Osteocyte (in vitro differentiated cells): ENCODE measurements at places on chromosomes 1 and 21.

GRCh38 chr1:162927421-162927820, 66.4 kb upstream of the CCDC190 start:
- no peak overlapping the region for H3K27ac ChIP-seq
- H3K4me1 ChIP-seq = peaks cover 10% of the 10 kb centered on the region
- no peak for DNase-seq

DNA sequence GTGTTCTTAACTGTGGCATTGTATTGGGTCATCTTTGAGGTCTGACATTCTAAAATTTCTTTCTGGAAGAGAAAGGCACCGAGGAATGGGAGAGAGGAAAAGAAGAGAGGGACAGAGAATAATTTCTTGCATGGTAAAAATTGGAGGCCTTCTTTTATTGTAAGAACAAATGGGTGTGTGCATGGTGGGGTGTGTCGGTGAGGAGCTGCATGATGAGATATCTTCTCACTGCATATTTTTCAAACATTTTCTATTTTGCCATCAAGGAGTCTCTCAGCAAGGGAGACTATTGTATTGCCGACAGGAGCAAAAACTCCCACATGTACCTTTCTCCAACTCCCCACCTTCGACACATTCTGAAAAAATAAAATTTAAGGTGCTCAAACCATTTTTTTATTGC, 6.5 kb upstream of the CTSE start:
- H3K36me3 ChIP-seq = no peaks in the 10 kb centered on the region
- no peak overlapping the region for H3K27ac ChIP-seq
- no peak for DNase-seq

- DNase-seq = no peak
- no peak overlapping the region for H3K27ac ChIP-seq
- no peaks in the 10 kb centered on the region for H3K4me1 ChIP-seq
- no peaks in the 10 kb centered on the region for H3K27me3 ChIP-seq
These were observed 400.0 kb upstream of the TMPRSS15 start for GRCh38 chr21:18803624-18804023.

- peaks cover 33% of the 10 kb centered on the region for H3K27me3 ChIP-seq
- no peak for DNase-seq
- no peak overlapping the region for H3K27ac ChIP-seq
These were observed 111.8 kb upstream of the ATP1A1 start for GRCh38 chr1:116261227-116261626.

GRCh38 chr1:221598122-221598521, 143.8 kb downstream of the DUSP10 start:
- DNase-seq = no peak
- no peak overlapping the region for H3K4me3 ChIP-seq
- H3K36me3 ChIP-seq = no peaks in the 10 kb centered on the region
- H3K27ac ChIP-seq = no peak overlapping the region

DNA sequence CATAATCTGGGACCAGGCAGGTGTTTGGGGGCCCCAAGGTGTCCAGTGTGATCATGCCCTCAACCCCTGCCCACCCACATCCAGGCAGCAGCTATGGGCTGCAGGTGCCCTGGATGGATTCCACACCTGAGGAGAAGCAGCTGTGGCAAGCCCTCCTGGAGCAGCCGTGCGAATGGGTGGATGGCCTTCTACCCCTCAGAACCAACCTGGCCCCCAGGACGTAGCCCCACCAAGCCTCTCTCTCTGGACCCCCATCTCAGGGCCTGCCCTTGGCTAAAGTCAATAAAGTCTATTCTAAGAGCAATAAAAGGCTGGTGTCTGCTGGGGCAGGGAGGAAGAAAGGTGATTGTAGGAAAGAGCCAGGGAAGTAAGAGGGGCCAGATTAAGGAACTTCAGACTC, 11.8 kb downstream of the SYTL1 start:
- no peak for DNase-seq
- H3K4me3 ChIP-seq = no peak overlapping the region
- peaks cover 7% of the 10 kb centered on the region for H3K36me3 ChIP-seq
- no peak overlapping the region for H3K27ac ChIP-seq

DNA sequence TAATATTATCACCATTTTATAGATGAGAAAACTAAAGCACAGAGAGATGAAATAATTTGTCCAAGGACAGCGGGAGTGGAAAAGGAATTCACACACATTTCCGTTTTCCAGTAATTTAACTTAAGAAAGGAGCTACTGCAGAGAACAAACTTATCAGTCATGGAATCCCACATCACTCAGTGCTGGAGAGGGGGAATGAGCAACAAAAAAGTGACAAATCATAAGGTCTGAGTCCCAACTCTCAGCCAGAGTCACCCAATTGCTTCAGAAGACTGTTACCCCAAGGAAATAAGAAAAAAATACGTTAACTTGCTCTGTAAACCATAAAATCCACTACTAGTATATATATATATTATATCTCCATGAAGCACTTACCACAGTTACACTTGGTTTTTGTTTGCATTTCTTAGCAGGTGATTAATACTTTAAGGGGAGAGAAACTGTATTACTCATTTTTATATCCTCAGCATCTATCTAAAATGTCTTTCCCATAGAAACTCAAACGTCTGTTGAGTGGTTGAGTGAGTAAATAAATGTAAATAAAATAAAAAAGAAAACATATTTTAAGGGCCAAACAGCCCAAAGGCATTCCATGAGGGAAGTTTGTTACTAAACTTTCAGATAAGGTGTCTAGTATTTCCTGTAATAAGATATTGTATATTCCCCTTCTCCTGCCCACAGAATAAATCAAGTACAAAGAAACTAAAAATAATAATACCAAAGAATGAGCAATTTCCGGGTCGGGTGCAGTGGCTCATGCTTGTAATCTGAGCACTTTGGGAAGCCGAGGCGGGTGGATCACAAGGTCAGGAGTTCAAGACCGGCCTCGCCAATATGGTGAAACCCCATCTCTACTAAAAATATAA, 76.8 kb downstream of the SLC45A1 start:
- H3K4me3 ChIP-seq = peak overlapping the region; percentile 8
- peaks cover 59% of the 10 kb centered on the region for H3K4me1 ChIP-seq
- no peaks in the 10 kb centered on the region for H3K27me3 ChIP-seq
- H3K27ac ChIP-seq = peak overlapping the region; percentile 71

DNA sequence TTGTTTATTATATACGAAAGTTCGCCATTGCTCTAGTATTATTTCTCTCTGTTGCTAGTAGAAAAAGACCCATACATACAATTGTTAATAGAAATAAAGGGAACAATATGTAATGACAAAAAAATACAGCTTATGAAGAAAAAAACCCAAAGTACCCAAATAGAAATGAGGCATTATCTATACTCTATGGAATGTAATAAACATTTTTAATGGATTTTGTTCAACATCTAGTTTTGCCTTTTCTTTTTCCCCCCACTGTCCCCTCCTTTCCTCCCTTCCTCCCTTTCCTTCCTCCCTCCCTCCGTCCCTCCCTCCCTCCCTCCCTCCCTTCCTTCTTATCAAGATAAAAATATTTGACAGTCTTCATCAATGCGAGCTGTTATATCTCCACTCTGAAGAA, 81.5 kb upstream of the NEK7 start:
- no peaks in the 10 kb centered on the region for H3K4me1 ChIP-seq
- H3K36me3 ChIP-seq = no peaks in the 10 kb centered on the region
- H3K27me3 ChIP-seq = no peaks in the 10 kb centered on the region
- DNase-seq = no peak
- H3K27ac ChIP-seq = no peak overlapping the region

- no peak overlapping the region for H3K4me3 ChIP-seq
- DNase-seq = no peak
- H3K36me3 ChIP-seq = peaks cover 3% of the 10 kb centered on the region
- H3K27ac ChIP-seq = no peak overlapping the region
- H3K27me3 ChIP-seq = no peaks in the 10 kb centered on the region
- peaks cover 12% of the 10 kb centered on the region for H3K4me1 ChIP-seq
These were observed 52.3 kb downstream of the RAP1A start for GRCh38 chr1:111671852-111672251.

- peak overlapping the region; percentile 86 for H3K27ac ChIP-seq
- DNase-seq = no peak
- H3K4me3 ChIP-seq = peak overlapping the region; percentile 15
- peaks cover 12% of the 10 kb centered on the region for H3K36me3 ChIP-seq
These were observed 98.4 kb upstream of the BMP8A start for GRCh38 chr1:39392851-39393573.

GRCh38 chr1:232579958-232580941, 49.7 kb downstream of the SIPA1L2 start:
- H3K36me3 ChIP-seq = peaks cover 2% of the 10 kb centered on the region
- H3K27me3 ChIP-seq = no peaks in the 10 kb centered on the region
- no peak overlapping the region for H3K4me3 ChIP-seq
- no peak for DNase-seq

DNA sequence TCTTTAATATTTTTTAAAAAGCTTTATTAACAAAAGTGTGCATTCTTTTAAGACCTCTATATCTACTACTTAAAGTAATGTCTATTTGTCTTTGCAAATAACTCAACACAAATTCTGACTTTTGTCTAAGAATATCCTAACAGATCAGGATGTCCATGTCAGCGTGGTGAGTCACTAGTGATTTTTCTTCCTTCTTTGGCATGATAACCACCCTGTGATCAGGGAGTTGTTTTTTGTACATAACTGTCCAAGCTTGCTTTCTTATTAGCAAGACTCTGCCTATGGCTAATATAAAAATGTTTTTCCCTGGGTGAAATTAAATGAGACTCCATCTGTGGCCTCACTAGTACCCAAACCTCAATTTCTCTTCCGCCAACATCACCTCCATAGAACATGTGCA, 688.9 kb upstream of the ADGRL2 start:
- H3K4me3 ChIP-seq = no peak overlapping the region
- H3K27me3 ChIP-seq = no peaks in the 10 kb centered on the region
- H3K36me3 ChIP-seq = no peaks in the 10 kb centered on the region
- H3K27ac ChIP-seq = no peak overlapping the region
- DNase-seq = no peak

- no peak overlapping the region for H3K4me3 ChIP-seq
- no peak for DNase-seq
- H3K27me3 ChIP-seq = peaks cover 7% of the 10 kb centered on the region
- H3K4me1 ChIP-seq = no peaks in the 10 kb centered on the region
- H3K36me3 ChIP-seq = no peaks in the 10 kb centered on the region
These were observed 8.6 kb downstream of the S100A9 start for GRCh38 chr1:153366261-153366660.

GRCh38 chr1:100921110-100921706, 25.3 kb downstream of the SLC30A7 start:
- H3K27me3 ChIP-seq = no peaks in the 10 kb centered on the region
- DNase-seq = no peak
- H3K27ac ChIP-seq = no peak overlapping the region
- peaks cover 1% of the 10 kb centered on the region for H3K4me1 ChIP-seq
- H3K36me3 ChIP-seq = peaks cover 30% of the 10 kb centered on the region
- no peak overlapping the region for H3K4me3 ChIP-seq

DNA sequence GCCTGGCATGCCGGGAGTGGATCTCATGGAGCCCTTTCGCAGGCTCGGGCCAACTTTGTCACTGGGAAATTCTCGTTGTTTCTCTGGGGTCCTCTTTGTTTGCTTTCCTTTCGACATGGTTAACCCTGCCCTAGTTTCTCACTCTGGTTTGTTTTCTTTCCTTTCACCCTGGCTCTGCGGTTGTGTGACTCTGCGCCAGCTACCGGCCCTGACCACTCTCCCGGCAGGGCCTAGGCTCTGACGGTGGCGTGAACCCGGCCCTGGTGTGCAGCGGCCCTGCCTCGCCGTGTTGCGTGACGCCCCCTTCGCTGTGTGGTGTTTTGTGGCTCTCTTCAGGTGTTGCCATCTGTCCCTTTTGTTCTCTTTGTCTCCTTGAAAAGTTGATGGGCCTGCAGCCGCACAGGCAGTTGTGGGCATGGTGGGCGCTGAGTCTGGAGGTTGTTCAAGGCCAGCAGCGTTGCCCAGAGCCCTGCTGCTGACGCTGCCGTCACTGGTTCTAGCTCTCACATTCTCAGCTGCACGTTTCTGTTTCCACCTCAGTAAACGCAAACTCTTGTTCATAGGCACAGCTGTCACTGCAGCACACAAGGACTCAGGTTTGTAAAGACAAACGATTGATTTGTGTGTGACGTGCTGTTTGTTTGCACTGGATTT, 64.6 kb upstream of the DIP2A start:
- H3K4me1 ChIP-seq = peaks cover 3% of the 10 kb centered on the region
- H3K4me3 ChIP-seq = no peak overlapping the region
- H3K27me3 ChIP-seq = no peaks in the 10 kb centered on the region
- H3K27ac ChIP-seq = no peak overlapping the region

DNA sequence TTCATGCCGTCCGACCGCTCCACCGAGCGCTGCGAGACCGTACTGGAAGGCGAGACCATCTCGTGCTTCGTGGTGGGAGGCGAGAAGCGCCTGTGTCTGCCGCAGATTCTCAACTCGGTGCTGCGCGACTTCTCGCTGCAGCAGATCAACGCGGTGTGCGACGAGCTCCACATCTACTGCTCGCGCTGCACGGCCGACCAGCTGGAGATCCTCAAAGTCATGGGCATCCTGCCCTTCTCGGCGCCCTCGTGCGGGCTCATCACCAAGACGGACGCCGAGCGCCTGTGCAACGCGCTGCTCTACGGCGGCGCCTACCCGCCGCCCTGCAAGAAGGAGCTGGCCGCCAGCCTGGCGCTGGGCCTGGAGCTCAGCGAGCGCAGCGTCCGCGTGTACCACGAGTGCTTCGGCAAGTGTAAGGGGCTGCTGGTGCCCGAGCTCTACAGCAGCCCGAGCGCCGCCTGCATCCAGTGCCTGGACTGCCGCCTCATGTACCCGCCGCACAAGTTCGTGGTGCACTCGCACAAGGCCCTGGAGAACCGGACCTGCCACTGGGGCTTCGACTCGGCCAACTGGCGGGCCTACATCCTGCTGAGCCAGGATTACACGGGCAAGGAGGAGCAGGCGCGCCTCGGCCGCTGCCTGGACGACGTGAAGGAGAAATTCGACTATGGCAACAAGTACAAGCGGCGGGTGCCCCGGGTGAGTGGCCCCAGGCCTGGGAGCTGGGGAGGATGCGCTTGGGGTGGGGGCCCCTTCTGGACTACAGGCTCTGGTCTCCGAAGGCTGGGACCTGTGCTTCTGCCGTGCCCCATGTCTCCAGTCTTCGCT, 1.1 kb downstream of the SKI start:
- peak overlapping the region; percentile 96 for H3K4me3 ChIP-seq
- DNase-seq = peak; percentile 85
- H3K27me3 ChIP-seq = no peaks in the 10 kb centered on the region
- peaks cover 39% of the 10 kb centered on the region for H3K4me1 ChIP-seq
- H3K27ac ChIP-seq = peak overlapping the region; percentile 96

DNA sequence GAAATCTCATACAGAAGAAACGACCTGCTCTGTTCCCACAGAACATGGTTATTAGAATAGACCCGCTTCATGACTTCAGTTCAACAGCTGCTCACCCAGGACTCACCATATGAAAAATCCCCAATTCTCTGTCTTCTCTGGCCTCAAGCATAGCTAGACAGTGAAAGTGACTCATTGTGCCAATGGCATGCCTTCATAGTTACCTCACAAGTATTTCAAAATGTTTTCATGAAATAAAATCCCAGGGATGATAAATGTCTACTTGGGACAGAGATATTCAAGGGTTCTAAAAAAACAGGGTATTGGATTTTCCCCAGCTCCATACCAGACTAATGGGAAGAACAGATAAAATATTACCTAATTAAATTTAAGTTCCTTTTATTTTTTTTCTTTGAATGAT, 82.3 kb downstream of the NOTCH2 start:
- DNase-seq = no peak
- H3K36me3 ChIP-seq = peaks cover 36% of the 10 kb centered on the region
- no peak overlapping the region for H3K4me3 ChIP-seq
- H3K27me3 ChIP-seq = no peaks in the 10 kb centered on the region
- peaks cover 45% of the 10 kb centered on the region for H3K4me1 ChIP-seq

- H3K4me1 ChIP-seq = peaks cover 9% of the 10 kb centered on the region
- H3K36me3 ChIP-seq = no peaks in the 10 kb centered on the region
- no peak overlapping the region for H3K4me3 ChIP-seq
These were observed 13.3 kb upstream of the PINK1 start for GRCh38 chr1:20619999-20620398.
